ENCODE measurements at places on chromosomes 7 and 10.

GRCh38 chr7:136998495-136998894 lies 130.0 kb downstream of the CHRM2 start:
- DNase-seq: no peak

DNA sequence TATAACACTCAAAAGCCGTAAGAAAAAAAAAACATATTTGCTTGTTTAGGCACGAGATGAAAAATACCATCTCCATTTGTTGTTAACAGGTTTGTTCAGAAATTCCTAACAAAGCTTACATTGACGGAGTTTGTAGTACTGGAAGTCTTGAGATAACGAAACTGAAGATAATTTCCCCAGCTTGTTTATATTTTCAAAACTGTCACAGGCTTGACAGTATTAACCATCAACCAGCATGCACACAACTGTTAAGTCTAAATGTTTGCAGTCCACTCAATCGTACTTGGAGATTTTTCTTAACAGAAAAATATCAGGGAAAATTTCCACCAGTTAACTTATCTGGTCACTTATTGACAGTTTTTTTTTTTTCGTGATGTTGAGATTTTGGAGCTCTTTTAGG lies 68.5 kb downstream of the ITGA8 start:
- no peak for DNase-seq

GRCh38 chr7:151917791-151918509 lies 38.3 kb upstream of the GALNTL5 start:
- DNase-seq: no peak

DNA sequence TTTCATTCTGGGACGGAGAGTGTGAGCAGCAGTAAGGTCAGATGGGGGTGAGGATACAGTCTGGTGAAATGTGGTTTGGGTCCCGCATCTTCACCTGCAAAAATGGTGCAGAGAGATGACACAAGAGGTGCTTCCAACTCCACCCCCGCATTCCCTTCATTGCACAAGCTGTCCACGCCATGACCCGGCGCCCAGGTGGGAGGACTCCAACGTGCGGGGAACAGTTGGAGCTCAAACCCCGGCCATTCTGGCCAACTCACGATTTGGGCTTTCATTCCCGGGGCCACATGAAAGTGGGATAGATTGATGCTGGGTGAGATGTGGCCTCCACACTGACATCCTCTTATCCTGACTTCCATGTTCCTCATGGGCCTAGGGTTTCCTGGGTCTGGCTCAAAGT lies 34.6 kb upstream of the ZNF273 start:
- DNase-seq: no peak

DNA sequence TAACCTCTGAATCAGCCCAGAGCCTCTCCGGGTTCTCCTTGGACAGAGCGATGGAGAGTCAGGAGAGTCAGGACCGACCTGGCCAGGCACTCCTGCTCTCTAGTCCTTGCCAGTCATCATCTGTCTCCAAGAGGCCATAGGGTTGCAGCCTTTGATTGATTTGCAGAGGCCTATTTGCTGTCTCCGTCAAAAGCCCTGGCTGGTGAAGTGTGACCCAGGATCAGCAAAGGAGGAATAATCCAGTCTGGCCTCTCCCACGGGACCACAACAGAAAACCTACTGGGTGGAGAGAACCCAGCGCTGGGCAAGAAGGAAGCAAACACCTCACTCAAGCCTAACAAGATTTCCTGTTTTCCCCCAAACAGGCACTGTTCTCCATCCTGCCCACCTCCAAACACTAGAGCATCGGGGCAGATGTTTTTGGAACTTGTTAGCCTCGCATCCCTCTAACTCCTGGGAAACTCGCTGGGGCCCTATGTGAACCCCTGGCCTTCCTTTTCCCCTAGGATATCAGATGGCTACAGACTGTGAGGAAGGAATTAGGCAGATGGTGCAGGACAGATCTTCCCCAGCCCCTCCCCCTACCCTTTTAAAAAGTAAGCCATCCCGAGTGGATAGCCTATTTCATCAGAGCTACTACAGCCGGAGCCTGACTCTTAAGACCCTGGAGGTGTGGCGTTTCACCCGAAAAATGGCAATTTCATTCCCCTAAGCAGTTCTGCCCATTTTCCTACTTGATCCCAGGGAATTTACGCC lies 54.3 kb downstream of the PODXL start:
- no peak for DNase-seq

DNA sequence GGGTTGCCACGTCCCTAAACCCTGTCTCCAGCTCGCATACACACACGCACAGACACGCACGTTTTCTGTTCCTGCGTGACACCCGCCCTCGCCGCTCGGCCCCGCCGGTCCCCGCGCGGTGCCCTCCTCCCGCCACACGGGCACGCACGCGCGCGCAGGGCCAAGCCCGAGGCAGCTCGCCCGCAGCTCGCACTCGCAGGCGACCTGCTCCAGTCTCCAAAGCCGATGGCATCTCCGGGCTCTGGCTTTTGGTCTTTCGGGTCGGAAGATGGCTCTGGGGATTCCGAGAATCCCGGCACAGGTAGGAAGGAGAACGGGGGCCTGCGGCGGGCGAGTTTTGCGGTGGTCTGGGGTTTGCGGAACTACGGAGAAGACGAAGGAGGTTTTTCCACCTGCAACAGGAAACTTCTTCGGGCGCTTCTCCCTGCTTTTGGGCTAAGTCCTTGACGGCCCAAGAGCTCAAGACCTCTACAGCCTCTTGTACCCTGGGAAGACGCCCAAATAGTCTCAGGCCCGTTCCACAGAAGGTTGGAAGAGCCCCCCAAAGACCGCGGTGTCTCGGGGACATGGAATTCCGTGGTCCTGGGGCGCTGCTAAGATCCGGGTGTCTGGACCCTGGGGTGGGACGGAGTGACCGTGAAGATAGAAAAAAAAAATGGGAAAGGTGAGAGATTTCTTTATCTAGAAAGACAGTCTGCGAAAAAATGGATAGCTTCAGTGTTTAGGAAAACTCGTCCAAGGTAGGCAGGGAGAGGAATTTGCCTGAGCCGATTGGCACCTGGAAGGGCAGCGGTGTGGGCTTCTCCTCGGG lies at the start of gene GAD2:
Gene GAD2 (plus strand): TSS at position 190 of the 811 bp plus-strand sequence. CDS start 36 bp downstream, at position 226.
- no peak for DNase-seq

- DNase-seq: no peak
Observed at GRCh38 chr7:33251301-33251700, 121.9 kb downstream of the BBS9 start.

GRCh38 chr10:26048756-26049155 lies 114.7 kb downstream of the MYO3A start:
- DNase-seq: no peak

GRCh38 chr10:74738985-74739567 lies 87.3 kb upstream of the KAT6B start:
- peak; percentile 69 for DNase-seq

- DNase-seq: no peak
Observed at GRCh38 chr10:71880425-71881306, 29.6 kb upstream of the PSAP start.

GRCh38 chr10:58919927-58920654 lies 256.4 kb upstream of the PHYHIPL start:
- no peak for DNase-seq

GRCh38 chr7:104958371-104958865 lies 55.6 kb upstream of the KMT2E start:
- DNase-seq: no peak

DNA sequence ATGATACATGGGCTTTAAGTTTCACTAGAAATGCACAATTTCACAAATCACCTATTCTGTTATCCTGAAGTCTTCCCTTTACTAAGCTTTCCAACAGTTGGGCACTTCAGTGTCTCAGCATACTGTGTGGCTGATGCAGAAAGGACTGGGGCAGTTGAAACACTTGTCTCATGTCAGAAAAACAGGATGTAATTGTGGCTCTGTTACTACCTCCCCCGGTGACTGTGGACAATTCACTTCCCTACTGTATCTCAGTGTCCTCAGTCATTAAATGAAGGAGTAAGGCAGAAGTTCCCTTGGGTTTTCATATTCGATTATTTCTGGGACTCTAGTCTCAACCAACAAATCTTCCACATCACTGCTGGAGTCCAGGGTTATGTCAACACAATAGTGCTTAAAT lies 17.9 kb downstream of the ANKRD22 start:
- no peak for DNase-seq

DNA sequence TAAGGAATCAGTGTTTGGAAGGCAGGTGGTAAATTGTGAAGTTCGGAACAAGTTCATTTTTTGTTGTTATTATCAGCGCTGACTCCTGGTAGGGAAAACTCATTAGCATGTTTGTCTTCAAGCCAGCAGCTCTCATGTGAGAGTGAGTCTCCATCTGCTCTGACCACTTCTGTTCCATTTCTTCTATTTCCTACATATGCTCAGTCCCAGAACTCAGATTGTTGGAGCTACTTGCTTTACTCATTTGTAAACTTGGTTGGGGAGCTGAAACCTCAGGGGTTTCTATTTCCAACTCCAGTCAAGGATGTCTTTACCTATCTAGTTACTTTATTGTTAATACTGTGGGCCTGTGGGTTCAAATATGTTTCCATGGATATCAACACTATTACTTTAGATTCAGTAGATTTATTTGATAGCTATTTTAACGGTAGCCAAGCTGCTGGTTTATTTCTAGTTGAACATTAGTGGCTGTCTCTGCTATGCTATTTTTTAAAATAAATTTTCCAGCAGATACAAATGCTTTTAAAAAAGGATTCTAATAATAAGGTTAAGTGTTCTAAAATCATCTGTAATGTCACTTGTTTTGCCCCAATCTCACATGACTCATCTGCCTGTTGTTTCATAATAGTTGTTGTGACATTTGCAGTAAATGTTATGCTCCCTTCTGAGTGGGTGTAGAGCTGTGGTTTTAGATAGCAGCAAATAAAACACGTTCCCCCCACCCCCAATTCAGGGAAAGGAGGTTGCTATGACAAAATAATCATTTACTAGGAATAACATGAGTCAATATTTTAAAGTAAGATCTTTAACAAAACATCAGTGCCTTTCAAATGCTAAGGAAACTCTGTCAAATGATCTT lies 143.3 kb downstream of the HDAC9 start:
- DNase-seq: no peak

- peak; percentile 19 for DNase-seq
Observed at GRCh38 chr10:20596065-20596755, 300.9 kb downstream of the NEBL start.

DNA sequence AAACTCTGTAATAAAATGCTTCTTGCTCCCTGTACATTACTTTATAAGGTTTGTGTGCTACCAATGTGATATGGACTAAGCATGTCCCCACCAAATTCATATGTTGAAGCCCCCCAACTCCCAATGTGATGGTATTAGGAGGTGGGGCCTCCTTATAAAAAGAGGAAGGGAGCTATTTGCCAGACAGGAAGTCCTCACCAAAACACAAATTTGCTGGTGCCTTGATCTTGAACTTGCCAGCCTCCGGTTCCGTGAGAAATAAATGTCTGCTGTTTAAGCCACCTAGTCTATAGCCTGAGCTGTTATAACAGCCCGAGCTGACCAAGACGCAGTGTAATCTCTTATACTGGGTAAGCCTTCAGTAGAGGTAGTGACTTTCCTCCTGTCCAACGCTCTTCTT lies 114.5 kb downstream of the INHBA start:
- no peak for DNase-seq

- no peak for DNase-seq
Observed at GRCh38 chr10:7389346-7389745, 21.5 kb downstream of the SFMBT2 start.

DNA sequence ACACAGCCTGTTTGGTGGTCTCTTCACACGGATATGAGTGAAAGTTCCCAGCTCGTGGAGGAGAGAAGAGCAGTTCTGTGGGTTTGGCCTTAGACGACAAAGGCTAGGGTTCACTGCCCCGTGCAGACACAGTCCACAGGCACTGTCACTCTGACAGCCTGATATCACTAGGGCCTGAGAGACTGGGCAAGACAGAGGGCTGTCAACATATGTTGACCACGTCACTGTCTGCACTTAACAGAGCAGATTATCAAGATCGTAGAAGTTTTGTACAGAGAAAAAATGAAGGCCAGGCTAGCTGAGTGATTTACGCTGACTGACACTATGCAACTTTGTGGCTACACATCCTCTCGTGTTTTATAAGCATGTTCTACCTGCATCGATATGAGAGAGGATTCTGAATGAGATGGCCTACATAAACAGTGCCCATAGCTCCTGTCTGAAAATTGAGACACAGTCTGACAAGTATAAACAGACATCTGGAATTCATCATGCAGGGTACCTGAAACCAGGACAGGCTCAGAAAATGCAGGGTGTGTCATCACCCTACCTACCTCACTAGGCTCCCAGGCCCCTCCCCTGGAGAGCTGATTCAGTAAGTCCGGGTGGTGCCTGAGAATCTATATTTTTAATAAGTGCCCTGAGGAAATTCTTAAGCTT lies 120.0 kb downstream of the SGMS1 start:
- no peak for DNase-seq
